ENCODE measurements at places on chromosomes 7 and 10.

- no peak for DNase-seq
Observed at GRCh38 chr7:125814100-125814499, 884.5 kb upstream of the POT1 start.

GRCh38 chr10:31358688-31359330, 39.8 kb downstream of the ZEB1 start:
- DNase-seq, result no peak

DNA sequence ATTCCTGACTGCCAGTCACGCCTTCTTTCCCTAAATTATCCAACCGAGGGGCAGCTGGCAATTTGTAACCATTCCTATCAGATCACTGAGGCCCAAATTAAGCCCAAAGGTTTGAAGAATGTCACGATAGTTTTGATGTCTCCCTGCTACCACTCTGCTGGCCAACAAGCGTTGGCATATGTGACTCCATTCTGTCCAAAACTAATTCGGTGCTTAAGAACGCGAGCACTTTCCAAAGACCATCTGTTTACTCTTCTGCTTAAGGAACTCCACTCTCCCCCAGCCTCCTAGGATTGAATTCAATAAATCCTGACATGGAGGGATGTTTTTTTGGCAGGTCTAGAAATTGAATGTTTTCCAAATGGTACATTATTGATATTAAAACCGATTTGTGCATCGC, 131.5 kb upstream of the CTBP2 start:
- no peak for DNase-seq

- no peak for DNase-seq
Observed at GRCh38 chr7:135300913-135301765, 67.5 kb downstream of the STRA8 start.

- peak; percentile 1 for DNase-seq
Observed at GRCh38 chr10:97850446-97850845, 803 bp downstream of the GOLGA7B start.

- no peak for DNase-seq
Observed at GRCh38 chr7:128435327-128435686, 20.4 kb upstream of the HILPDA start.

DNA sequence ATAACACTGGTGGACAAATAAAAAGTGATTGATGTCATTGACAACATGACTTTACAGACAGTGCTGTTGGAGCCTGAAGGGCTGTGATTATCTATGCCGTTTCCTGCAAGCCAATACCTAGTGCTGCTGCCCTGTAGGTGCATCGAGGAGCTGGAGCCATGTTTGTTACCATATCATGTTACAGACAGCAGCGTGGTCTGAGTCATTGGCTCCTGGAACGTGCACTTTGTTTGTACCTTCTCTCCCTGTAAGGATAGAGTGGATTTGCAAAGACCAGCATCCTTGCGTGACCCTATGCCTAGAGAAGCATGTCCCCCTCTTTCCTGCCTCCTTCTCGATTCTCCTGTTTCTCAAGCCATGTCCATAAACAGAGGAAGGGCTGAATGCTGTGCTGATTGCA, 597.2 kb downstream of the TYW1 start:
- DNase-seq, result peak; percentile 42

GRCh38 chr10:34462993-34463392, 352.1 kb downstream of the PARD3 start:
- DNase-seq, result no peak

GRCh38 chr10:124267231-124267885, 151.4 kb downstream of the OAT start:
- no peak for DNase-seq

- DNase-seq, result no peak
Observed at GRCh38 chr10:133565441-133566294, at the start of gene SYCE1. Gene SYCE1 (minus strand): TSS chr10:133565583. CDS start chr10:133565529, 54 bp downstream.

DNA sequence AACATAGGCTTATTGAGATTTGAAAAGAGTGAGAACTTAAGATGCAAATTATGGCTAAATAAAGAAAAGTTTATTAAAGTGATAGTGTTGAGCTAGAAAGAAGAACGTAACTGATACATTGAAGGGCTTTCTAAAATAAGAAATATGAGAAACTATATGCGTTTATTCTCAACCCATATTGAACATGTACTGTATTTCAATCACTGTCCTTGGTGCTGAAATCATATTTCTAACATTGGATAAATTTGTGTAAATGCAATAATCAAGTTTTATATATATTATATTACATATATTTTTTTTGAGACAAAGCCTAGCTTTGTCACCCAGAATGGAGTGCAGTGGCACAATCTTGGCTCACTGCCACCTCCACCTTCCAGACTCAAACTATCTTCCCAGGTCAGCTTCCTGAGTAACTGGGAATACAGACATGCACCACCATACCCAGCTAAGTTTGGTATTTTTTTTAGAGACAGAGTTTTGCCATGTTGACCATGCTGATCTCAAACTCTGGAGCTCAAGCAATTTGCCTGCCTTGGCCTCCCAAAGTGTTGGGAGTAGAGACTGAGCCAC, 1065.8 kb downstream of the REEP3 start:
- DNase-seq, result no peak

DNA sequence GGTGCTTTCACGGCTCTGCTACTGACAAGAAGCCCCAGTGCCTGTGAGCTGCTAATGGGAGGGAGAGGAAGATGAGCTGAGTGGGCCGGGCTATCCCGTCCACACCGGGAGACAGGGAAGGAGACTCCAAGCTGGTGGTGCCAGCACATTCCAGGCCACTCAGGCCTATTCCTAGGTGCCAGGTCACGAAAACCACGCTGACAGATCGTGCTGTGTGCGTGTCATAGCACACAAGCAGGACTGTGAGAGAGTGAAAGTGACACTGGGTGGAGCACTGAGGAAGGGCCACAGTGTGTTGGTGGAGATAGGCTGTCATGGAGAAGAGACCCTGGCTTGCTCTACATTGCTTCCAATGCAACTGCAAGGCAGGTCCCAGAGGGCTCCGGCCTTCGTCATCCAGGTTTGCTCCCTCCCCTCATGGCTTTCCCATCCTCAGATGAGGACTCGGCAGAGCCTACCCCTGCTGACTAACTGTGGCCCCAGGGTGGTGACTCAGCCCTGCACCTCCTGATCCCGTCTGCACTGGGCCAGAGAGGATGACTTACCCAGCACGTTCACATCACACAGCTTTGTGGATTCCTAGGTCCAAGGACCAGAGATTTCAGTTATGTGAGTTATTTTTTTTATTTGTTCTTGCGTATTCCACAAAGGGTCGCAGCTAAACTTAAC, 167.3 kb downstream of the EGFR start:
- DNase-seq, result no peak

DNA sequence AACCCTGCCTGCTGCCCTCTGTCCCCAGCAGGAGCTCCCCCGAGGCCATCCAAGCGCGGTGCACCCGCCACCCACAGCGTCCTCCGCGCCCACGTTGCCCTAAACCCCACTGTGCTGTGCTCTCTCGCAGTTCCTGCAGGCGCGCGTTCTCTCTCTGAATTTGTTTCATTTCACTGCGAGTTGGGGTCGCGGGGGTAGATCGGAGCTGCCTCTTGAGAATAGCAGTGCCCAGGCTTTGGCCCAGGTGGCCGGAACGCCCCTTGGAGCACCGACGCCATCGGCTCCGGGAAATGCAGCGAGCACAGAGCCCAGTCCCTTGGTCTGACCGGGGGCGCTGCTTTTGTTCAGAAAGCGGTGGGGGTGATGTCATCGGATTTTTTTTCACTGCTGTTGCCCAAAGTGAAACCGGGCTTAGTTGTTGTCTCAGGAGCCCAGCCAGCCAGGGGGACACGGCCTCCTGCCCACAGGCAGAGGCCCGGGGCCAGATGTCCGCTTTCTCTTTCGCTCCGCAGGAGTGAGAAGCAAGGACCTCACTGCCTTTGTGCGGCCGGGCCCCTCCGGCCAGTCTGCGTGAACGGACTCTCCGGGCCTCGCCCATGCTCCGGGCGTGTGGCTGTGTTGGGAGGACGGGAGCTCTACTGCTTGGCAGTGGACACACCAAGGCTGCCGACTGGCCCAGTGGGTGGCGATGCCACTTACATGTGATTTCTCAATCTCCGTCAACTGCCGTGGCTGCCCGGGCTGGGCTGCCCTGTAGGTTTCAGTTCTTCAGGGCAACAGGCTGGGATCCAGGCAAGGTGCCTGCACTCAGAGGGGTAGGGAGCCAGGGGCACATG, 43.1 kb downstream of the FOXK1 start:
- DNase-seq, result no peak

- no peak for DNase-seq
Observed at GRCh38 chr10:2121929-2122328, 384.6 kb upstream of the ADARB2 start.

DNA sequence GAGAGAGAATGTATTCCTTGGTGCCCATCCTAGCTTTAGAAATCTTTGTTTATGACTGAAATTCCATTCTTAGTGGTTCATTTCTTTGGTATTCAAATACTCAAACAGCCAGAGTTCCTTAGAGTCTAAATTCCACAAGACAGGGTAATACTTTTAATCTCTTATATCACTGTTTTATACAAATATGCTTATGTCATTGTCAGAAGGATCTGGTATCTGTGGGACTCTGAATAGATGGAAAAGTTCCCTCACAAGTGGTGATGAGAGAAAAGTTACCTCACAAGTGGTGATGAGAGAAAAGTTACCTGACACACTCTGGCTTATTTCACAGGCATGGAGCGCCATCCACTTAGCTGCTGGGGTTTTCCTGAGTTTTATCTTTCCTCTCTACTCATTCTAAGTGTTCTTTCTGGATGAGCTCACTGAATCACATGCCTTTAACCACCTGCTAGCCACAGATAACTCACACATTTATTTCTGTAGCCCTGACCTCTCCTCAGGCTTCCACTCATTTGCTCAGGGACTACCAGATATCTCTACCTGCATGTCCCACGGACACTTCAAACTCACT, 784.0 kb downstream of the SUGCT start:
- no peak for DNase-seq

DNA sequence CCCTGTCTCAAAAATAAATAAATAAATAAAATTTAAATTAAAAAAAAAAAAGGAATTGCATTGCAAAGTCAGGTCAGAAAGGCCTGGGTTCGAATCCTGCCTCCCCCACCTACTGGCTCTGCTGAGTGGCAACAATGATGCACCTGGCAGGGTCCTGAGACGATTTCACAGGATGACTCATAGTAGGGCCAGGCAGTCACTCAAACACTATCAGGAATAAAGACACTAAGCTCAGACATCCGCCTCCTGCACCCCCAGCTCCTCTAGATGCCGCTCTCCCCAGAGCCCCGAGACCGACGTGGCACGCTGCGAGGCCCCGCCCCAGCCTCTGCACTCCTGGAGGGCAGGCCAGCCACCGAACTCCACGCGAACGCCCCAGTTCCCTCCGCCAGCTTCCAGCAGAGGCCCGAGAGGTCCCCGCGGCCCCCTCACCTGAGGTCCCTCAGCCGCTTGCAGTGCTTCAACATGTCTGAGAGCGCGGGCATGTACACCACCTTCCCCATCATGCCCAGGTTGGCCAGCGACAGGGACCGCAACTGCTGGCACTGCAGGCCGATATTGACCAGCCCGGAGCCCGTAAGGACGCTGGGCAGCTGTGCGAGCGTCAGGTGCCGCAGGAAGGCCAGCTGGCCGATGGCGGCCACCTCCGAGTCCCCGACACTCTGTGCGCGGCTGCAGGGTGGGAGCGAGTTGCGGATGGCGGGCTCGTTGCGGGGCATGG, 76.6 kb upstream of the TNRC18 start:
- no peak for DNase-seq

DNA sequence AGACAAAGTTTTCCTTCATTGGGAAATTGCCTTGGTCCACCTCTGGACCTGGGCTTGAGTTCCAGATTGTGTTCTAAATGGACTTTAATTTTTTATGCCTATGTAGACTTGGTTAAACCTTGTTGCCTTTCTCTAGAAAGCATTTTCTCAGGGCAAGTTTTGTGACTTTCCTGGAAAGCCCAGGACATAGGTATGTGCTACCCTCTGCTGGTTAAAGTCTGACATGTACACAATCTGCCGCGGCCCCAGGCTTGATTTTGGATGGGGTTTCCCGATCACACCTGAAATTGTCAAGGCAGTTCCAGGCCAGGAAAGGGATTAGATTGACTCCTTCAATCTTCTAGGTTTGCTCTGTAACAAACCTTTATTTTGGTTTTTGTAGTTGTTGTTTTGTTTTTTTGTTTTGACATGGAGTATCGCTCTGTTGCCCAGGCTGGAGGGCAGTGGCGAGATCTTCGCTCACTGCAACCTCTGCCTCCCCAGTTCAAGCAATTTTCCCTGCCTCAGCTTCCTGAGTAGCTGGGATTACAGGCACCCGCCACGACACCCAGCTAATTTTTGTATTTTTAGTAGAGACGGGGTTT, 14.1 kb upstream of the AKR1B10 start:
- peak; percentile 38 for DNase-seq

DNA sequence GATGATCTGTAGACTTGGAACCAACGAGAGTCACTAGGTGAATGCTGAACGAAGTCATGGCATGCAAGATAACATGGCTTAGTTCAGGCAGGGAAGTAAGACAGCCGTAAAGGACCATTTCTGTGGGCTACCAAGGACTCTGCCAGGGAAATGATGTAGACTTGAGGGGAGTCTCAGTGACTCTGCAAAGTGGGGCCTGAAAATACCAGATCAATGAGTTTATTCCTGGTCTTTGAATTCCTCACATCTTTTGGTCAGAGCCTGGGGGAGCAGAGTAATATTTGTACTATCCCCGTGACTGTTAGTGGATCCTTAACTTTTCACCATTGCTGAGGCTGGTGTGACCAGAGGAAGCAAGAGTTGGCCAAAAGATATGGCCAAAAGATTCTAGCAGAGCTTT, 60.7 kb upstream of the INHBA start:
- DNase-seq, result no peak
